ENCODE measurements at places on chromosomes 7 and 10.

GRCh38 chr7:121416533-121416932, 20.4 kb upstream of the FAM3C start:
- no peak for DNase-seq

- no peak for DNase-seq
Measured at GRCh38 chr7:135960709-135961451, 16.3 kb downstream of the MTPN start.

- no peak for DNase-seq
Measured at GRCh38 chr7:36565792-36566356, 158.4 kb downstream of the AOAH start.

DNA sequence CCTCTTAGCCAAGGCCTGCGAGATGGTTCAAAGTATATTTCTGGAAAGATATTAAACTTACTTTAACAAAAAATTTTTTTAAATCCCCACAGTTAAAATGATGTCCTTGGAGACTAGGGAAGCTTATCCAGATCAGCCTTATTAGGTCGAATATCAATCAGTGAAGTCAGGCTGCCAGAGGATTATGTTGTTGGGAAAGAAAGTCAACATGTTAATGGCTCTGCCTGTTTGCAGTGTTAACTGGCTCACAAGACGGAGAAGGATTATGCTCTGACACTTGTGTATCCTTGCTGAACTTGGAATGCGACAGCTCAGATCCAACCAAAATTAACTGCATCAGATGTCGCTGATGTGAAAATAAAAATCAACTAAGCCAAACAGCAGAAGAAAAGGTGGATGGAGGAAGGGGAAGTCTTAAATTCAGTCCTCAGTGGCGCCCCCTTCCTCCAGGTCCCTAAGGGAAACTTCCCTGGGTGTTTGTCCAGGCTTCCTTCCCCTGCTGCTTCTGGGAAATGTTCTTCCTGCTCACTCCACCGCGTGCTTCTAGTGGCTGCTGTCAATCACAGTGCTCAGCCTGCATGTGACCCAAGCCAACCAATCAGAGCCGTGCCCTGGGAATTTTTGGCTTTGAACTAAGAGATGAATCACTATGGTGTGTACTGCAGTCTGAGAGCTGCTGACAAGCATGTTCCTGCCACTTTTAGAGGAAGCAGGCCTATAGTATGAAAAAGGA, 690.4 kb upstream of the NRP1 start:
- DNase-seq = no peak

DNA sequence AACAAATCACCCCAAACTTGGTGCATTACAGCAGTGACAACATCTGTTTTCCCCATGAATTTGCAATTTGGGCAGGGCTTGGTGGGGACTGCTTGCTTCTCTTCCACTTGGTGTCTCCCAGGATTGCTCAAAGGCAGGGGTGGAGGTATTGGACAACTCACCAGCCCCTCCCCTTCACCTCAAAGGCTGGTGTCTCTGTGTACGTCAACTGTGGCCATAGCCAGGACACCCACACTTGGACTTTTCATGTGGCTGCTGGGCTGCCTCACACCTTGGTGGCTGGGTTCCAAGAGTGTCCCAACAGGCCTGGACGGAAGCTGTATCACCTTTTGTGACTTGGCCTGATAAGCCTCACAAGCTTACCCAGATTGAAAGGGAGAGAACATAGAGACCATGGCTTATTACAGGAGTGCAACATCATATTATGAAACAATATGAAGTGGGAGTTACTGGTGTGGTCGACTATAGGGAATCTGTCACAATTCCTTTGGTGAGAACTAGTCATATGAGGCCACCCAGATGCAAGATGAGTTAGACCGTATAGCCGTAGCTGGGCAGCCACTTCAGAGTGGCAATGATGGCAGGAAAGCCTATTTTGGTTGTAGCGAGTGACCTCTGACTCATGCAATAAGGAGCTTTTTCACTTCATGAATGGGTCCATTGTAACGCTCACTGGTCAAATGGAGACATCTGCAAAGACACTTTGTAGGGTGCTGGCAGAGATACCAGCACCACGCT, 187.6 kb upstream of the ITGB1 start:
- no peak for DNase-seq

DNA sequence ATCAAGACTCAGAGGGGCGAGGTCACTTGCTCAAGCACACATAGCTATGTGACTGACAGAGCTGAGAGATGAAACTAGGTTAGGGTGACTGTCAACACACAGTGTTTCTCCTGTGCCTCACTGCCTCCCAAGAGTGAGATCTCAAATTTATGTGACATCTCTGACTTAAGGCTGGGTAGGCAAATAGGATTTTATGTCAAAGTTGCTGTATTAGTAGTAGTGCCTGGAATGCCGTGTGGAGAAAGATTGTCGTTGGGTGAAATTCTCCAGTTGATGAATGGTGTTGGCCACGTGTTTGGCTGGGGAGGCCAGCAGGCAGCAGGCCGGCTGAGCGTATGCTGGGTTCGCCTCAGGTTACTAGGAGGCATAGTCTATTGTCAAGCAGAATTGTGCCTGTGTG, 148.3 kb upstream of the BMPER start:
- no peak for DNase-seq

DNA sequence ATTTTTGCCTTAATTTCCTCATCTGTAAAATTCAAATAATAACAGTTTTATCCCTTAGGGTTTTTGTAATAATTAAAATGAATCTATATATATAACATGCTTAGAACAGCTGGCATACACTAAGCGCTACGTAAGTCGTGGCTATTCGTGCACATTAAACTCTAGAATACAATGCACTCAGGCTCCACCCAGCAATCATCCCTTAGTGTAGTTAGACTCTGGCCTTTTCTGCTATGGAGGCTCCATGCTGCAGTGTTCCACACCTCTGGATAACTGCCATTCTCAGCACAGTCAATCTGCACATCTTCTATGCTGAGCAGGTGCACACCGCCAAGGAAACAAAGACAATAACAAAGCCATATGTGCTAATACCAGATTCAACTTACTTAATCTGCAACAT, 92.9 kb downstream of the IPMK start:
- no peak for DNase-seq

DNA sequence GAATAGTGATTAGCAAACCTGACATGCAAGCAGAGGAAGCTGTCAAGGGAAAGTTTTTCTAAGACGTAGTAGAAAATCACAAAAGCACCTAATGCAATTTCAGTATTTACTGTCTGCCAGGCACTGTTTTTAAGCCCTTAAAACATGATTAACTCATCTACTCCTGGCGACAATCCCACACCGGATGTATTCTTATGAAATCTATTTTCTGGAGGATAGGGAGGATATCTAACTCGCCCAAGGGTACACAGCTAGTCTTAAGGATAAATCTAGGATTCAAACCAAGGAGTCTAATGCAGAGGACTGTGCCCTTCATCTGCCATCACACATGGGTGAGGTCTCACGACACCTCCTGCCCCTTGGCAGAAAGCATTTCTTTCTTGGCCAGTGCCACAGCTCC, 47.8 kb upstream of the FIGNL1 start:
- no peak for DNase-seq

Data from DMS 273 treated with DMSO at 0.1 percent for 48 hours (cell line).